MCF 10A (cell line): ENCODE measurements at places on chromosomes 6 and 20.
A peak's percentile ranks its signal among the peaks of the same experiment; 100 is the strongest.

GRCh38 chr6:161023316-161023715 is 31.7 kb downstream of the MAP3K4 start:
- no peak for DNase-seq

- no peak for DNase-seq
Measured at GRCh38 chr20:50652702-50653294, 38.5 kb downstream of the RIPOR3 start.

DNA sequence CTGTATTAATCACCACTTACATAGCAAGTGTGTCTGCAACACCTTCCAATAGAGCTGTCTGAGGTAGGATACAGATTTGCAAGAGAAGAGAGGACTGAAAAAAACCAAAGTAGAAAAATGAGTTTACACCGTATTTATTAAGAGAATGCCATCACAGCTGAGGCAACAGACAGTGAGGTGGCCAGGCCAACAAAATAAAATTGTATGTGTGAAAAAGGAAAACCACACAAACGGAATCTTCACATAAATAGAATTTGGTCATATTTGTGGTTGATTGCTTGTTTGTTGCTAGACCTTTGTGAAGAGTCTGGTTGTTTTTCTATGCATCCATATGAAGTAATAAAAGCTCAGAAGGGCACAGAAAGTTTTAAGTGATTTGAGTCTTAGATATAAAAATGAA is 157.8 kb upstream of the TSHZ2 start:
- DNase-seq: no peak

DNA sequence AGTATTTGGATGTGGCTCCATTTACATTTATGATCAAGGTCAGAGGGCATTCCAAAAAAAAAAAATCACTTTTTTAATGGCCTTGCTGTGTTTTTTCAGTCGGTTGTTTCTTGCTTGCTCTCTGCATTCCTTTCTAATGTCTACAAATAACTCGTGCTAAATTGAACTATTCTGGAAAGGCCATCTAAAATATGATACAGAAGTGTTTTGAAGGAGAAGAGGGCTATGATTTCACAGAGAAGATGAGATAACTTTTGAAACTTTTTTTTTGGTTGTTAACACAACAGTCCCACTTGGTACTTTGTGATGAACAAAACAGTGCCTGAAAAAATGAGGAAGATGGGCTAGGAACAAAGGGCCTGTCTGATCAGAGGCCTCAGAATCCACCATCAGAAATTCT is 156.1 kb upstream of the SMLR1 start:
- no peak for DNase-seq

- DNase-seq: peak; percentile 9
Measured at GRCh38 chr20:41411391-41411847, 44.8 kb upstream of the EMILIN3 start.
